Fibroblast of skin of back (primary cell): ENCODE measurements at places on chromosomes 12 and 14.

- peak; percentile 29 for DNase-seq
Observed at GRCh38 chr14:51454351-51454750, 197.4 kb upstream of the FRMD6 start.

DNA sequence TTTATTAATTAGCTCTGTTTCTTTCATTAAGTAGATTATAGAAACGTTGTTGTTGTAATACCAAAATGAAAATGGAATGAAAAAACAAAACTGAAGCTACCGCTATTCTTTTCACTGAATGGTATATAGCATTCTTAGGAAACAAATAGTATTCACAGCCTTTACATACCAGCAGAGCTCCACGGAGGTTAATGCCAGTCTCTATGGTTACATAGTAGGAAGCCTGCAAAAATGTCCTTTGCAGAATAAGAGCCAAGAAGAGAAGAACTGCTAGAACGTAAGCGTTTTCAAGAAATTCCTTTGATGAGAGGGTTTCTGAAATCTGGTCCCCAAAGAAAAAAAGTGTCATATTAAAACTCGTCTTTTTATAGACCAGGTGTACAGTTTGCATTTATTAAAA, 30.6 kb downstream of the ABCC9 start:
- peak; percentile 43 for DNase-seq

- DNase-seq: no peak
Observed at GRCh38 chr14:69685218-69685616, 73.8 kb downstream of the SUSD6 start.

- DNase-seq: no peak
Observed at GRCh38 chr14:54840336-54840735, 62.3 kb downstream of the GCH1 start.

DNA sequence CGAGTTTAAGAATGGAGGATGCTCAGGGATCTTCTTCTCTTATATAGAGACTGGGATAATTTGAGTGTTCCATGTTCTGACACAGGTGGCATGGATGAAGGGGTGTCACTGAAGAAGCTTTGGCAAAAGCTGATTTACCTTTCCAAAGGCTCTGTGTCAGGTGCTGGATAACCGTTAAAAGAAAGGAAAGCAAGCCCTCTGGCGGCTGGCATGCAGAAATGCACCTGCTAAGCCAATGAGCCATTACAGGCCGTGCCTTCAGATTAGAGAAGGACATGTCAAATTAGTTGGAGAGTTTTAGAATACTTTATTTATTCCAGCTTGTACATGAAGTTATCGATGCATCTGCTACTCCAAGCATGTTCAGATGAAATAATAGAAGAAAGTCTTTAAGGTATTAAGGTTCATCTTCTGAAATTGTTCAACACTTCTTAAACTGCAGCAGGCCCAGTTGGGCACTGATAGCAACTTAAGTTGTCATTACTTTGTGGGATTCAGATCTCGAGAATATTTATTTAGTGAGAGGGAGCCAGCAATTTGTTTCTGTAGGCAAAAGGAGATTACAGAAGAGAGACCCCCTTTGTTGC, 678.2 kb downstream of the NRXN3 start:
- peak; percentile 33 for DNase-seq

DNA sequence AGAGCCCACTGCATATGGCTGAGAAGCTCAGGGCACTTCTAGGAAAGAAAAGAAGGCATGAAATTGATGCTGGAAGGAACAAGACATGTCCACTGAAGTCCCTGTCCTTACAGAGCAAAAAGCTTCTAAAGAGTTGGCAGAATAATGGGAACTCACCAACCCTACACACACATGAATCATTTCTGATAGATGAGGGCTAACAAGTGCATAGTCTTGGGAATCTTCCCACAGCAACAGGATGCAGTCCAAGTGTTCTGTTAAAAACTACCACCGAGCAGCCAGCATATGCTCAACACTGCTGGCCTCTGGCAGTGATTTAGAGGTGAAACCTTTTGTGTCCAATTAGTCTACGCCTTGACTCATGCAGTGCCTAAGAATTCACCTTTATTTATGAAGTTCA, 44.8 kb downstream of the RHOJ start:
- DNase-seq: peak; percentile 52

GRCh38 chr14:100688598-100689461, 37.9 kb upstream of the DLK1 start:
- DNase-seq: peak; percentile 80

DNA sequence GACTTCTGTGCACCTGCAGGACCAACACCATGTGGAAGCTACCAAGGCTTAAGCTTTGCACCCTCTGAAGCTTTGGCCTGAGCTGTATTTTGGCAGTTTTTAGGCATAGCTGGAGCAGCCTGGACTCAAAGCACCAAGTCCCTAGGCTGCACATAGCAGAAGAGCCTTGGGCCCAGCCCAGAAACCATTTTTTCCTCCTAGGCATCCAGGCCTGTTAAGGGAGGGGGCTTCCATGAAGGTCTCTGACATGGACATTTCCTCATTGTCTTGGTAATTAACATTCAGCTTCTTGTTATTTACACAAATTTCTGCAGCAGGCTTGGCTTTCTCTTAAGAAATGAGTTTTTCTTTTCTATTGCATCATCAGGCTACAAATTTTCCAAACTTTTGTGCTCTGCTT, 475.8 kb upstream of the FLRT2 start:
- no peak for DNase-seq

- peak; percentile 78 for DNase-seq
Observed at GRCh38 chr14:79369359-79370332, 841.7 kb downstream of the DIO2 start.

GRCh38 chr14:64500088-64500487, 3.5 kb downstream of the ZBTB25 start:
- no peak for DNase-seq

- DNase-seq: no peak
Observed at GRCh38 chr12:106750524-106750923, 24.0 kb upstream of the RIC8B start.

- no peak for DNase-seq
Observed at GRCh38 chr12:68876461-68876860, 56.5 kb downstream of the CPM start.

DNA sequence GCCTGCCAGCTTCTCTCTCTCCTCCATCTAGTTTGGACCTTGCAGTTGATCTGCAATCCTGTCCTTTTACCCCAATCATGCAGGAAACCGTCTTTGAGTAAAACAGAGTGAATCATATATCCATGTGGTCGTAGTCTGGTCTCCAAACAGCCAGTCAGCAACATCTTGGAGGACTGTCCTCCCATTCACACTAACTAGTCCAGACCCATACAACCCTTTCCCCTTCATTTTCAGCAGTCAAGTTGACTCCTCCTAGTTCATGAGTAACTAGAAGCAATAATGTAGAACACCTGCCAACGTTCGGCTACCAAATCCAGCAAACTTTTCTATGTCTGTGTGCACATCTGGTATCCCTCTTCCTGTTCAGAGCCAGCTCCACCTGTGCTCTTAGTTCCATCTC, 10.8 kb upstream of the BIN2 start:
- no peak for DNase-seq

DNA sequence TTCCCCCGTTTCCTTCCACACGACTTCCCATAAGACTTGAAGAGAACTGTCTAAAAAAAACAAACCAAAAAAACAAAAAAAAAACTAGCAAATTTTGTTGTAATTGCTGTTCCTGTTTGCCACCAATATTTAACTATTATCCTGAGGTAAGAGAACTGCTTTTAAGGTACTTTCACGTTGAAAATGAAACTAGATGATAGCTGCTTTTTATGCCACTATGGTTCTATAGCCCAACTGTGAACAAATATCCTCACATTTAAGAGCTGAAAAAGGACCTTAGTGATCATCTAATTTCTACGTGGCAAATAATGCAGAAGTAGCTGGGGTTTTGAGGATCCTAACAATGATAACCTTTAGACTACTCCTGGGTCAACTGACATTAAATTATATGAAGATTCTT, 98.6 kb downstream of the TAOK3 start:
- no peak for DNase-seq

GRCh38 chr12:98453070-98453469, 62.3 kb upstream of the TMPO start:
- DNase-seq: no peak

GRCh38 chr14:69270097-69270496, 10.1 kb downstream of the GALNT16 start:
- no peak for DNase-seq

- DNase-seq: no peak
Observed at GRCh38 chr12:108727868-108728735, 3.2 kb downstream of the CORO1C start.

GRCh38 chr14:23609001-23609400, 27.2 kb upstream of the DHRS2 start:
- DNase-seq: no peak

GRCh38 chr12:92389466-92389865, 243.8 kb upstream of the BTG1 start:
- no peak for DNase-seq

DNA sequence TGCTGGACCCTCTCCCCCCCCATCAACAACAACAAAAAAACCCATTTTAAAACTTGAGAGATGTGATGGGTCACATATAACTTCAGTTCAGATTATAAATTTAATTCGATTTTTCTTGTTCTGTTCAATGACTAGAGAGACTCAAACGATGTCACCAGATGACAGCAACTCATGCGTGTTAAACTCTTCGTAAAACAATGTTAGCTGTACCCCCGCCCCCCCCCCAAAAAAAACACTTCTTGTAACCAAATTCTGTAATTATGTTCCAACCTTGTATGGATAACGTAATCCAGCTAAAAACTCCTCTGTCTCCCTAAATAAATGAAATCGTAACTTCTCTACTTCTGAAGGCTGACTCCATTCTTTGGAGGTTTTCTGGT, 614 bp upstream of the NACA start:
- no peak for DNase-seq

GRCh38 chr12:50518090-50518489, 13.3 kb downstream of the DIP2B start:
- DNase-seq: no peak

DNA sequence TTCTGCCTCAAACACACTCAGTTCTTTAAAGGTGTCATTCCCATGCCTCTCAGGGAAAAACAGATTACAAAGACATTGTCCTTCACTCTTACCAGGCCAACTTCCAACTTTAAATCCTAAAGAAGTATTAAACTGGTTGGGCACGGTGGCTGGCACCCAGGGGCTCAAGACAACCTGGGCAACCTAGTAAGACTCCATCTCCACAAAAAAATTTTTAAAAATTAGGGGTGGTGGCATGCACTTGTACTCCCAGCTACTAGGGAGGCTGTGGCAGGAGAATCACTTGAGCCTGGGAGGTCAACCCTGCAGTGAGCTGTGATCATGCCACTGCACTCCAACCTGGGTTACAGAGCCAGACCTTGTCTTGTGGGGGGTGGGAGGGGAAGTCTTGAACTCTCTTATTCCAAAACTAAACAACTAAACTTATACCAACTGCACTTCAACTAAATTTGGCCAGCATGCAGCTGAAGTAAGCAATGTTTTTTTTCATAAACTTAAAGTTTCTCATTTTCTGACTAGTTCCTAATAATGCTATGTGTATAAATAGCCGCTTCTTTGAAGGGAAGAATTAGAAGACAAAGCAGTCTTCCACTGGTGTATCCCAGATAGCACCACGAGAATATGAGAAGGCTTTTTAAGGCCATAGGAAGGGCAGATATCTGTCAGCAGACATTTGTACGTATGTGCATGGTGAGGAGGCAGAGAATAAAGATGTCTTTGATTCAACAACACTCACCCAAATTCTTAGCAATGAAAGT, 2.4 kb downstream of the SLC11A2 start:
- DNase-seq: no peak
